Activated T-helper 1 cell treated with anti-CD3 and anti-CD28 coated beads, Interleukin-2, amount 50 U/mL, for 16 hours (primary cell): ENCODE measurements at places on chromosomes 2 and 18.

DNA sequence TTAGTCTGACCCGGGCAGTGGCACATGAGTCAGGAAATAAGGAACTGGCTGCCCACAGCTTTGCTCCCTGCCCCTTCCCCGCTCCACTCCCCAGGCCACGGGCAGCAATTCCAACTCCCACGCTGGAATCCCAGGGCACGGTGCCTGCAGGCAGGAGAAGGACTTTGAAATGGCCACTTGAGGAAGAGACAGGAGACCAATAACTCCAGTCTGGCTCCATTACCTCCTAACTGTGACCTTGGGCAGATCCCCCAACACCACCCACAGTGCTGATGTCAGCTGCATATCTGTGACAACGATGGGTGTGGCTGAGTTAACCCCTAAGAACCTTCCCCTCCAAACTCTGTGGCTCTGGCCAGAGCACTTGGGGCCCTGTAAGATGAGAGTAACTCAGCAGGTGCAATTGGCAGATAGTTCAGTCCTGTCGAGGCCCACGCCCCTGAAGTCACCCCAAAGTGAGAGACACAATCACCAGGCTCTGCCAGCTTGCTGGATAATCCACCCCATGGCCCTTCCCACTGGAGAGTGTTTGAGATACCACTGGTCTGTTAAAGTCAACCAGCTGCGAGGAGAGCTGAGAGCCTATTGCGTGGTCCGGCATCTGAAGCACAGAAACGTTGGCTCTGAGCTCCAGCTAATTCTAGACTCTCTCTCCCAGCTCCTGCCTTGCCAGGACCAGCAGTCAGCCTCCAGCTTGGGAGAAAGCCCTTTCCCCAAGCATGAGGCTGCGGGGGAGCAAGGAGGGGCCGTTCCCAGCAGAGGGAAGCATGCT is 175.2 kb downstream of the TNS1 start:
- no peak for DNase-seq

GRCh38 chr2:104023765-104024164 is 830.1 kb upstream of the POU3F3 start:
- DNase-seq = no peak

DNA sequence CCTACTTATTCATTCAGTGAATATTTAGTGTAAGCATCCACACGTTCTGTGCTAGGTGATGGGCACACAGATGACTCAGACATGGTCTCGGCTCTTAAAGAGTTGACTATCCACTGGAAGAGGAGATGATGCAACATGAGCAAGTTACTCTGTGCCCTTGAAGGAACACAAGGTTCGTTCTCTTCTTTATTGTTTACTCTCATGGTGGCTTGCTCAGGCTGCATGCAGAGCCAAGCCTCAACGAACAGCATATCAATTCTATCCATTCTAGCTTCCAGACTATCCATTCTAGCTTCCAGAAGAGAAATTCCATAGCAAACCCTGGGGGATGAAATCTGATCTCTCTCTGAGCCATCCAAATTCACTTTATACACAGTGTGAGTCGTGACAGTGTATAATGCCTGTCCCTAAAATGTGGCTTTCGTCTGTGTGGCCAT is 68.1 kb upstream of the CTAGE1 start:
- no peak for DNase-seq

GRCh38 chr2:236569573-236569973 is at the start of gene ACKR3:
TSS of gene ACKR3 (plus strand) at chr2:236569825. CDS start at chr2:236580466, 10,641 bp downstream.
- DNase-seq = peak; percentile 26

GRCh38 chr2:233079473-233079877 is 19.3 kb downstream of the INPP5D start:
- DNase-seq = no peak
